Activated naive CD4-positive, alpha-beta T cell treated with anti-CD3 and anti-CD28 coated beads for 36 hours (primary cell): ENCODE measurements at places on chromosomes 6 and 20. TPM values are rescaled to one million over a fixed set of nuclear protein-coding genes. Genes with fewer than 3 reads are reported as not detected.

DNA sequence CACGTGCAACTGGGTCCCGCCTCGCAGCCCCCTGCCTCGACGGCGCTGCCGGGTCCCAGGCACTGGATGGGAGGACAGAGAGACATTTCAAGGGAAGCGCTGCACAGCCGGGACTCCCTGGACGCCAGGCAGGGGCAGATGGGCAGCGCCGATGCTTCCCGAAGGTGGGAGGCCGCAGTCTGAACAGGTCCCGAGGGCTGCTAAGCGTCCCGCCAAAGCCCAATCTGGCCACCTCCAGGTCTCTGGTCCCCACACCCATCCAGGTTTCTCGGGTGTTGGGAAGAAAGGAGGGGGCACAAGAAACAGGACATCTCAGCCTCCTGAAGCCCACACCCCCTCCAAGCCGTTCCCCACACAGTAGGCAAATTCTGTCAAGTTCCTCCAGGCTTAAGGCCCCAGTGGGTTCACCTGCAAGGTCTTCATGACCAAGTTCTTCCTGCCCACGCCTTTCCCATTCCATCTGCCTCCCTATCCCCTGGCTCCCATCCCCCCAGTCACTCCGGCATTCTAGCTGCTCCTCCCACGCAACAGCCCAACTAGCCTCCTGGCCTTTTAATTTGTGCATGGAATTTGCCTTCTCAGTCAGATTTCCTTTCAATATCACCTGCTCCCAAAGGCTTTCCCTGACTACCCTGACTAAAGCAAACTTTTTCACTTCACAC, 5.4 kb upstream of the CPXM1 start:
- no peak for DNase-seq

SOBP gene
- total RNA-seq = 0.26 TPM

DNA sequence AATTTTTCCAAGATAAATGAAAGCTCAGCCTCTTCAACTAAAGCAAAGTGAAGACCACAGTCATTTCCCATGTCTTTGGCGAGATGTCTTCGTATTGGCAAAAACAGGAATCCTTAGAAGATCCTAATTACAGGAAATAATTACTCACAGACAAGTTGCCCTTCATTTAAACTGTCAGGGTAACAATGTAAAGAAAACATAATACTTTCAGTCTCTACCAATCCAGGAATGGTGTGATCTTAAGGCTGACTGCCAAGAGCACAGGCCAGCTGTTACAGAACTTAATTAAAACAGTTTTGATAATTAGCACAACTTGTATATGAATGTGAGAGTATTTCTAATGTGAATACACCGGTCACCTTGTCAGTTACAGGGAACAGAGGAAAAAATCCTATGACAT, 292.2 kb downstream of the PACRG start:
- no peak for DNase-seq

BPIFB2 gene
- total RNA-seq = not detected

FERMT1 gene
- 0.14 TPM for total RNA-seq

GRCh38 chr6:2542101-2542857, 208.4 kb downstream of the MYLK4 start:
- no peak for DNase-seq

ZFP57 gene
- not detected for total RNA-seq

- no peak for DNase-seq
Observed at GRCh38 chr20:4922186-4922585, 79.1 kb downstream of the SLC23A2 start.

MUC22 gene
- total RNA-seq = not detected

- no peak for DNase-seq
Observed at GRCh38 chr6:139062932-139063646, 34.5 kb downstream of the ABRACL start.

ANGPT4 gene
- total RNA-seq = not detected

- DNase-seq = no peak
Observed at GRCh38 chr6:93790981-93791380, 371.6 kb upstream of the EPHA7 start.

DNA sequence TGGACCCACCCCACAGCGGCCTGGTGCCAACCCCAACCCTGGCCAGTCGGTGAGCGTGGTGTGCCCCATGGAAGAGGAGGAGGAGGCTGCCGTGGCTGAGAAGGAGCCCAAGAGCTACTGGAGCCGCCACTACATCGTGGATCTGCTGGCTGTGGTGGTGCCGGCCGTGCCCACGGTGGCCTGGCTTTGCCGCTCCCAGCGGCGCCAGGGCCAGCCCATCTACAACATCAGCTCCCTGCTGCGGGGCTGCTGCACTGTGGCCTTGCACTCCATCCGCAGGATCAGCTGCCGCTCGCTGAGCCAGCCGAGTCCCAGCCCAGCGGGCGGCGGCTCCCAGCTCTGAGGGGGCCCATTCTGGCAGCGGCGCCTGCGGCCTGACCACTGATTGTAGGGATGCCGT, 23.2 kb downstream of the SDCBP2 start:
- DNase-seq = no peak

DNA sequence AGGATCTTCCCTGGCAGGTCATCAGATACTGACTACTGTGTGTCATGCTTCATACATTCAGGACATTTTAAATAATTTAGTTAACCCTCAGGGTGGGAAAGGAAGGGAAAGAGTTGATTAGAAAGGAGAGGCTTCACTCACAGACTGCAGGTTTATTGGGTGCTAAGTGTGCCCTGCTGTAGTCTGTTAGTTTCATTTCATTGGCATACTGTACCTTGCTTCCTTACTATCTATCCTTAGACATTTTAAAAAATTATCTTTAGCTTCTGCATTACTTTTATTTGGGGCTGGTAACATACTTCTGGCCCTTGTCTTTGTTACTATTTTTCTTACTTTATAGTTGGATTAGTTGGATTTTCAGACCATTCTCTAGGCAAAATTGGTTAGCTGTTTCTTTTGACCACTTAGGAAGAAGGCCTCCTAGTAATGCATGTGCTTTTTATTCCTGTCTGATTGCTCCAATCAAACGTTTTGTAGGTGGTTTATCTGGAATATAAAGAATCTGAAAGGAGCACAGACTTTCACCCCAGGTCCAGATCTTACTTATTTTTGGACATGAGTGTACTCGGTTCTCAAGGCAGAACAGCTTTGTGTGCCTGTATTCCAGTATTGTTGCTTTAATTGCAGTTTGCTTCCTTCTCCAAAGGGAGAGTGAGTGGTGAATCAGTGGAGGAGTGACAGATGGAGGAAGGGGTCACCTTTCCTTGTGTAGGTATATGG, 82.7 kb upstream of the PRDM1 start:
- DNase-seq = no peak

DNA sequence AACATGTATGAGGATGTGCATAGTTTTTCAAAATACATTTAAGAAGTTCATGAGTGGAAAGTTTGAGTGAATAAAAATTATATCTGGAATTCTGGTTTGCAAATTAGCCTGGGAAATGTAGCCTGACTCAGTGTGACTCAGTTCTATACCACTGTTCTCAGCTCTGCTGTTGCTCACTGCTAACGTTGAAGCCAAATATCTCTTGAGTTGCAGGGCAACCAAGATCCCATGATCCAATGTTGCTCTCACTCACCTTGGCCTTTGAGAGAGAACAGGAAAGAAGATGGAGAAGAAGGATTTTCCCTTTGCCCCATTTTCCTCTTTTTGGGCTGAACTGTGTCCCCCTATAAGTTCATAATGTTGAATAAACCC, 28.9 kb downstream of the PSMB9 start:
- DNase-seq = no peak

GRCh38 chr20:32528171-32528891, 56.8 kb downstream of the NOL4L start:
- DNase-seq = peak; percentile 58

KIF25 gene
- not detected for total RNA-seq

MAP3K5 gene
- total RNA-seq = 9.4 TPM

IYD gene
- total RNA-seq = not detected

DNA sequence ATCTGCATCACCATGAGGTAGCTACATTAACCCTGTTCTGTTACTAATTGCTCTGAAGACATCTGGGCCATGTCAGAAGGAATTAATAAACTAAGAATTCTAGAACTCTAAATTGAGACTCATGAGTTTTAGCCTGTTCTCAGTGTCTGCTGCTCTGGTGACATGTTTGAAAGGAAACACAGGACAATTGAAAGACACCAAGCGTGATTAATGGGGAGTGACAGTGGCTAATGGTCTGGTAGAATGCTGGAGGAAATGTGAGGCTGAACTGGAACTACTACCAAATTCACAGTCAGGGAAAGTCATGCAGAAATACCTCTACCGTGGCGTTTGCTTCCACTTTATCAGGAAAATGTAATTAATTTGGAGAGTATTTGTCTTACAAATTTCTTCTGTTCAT, 140.0 kb downstream of the TBC1D7 start:
- DNase-seq = no peak

- DNase-seq = no peak
Observed at GRCh38 chr6:139693735-139694134, 319.3 kb upstream of the CITED2 start.
